NCI-H510A (cell line): ENCODE measurements at places on chromosomes 1 and 21.
A peak's percentile ranks its signal among the peaks of the same experiment; 100 is the strongest.

DNA sequence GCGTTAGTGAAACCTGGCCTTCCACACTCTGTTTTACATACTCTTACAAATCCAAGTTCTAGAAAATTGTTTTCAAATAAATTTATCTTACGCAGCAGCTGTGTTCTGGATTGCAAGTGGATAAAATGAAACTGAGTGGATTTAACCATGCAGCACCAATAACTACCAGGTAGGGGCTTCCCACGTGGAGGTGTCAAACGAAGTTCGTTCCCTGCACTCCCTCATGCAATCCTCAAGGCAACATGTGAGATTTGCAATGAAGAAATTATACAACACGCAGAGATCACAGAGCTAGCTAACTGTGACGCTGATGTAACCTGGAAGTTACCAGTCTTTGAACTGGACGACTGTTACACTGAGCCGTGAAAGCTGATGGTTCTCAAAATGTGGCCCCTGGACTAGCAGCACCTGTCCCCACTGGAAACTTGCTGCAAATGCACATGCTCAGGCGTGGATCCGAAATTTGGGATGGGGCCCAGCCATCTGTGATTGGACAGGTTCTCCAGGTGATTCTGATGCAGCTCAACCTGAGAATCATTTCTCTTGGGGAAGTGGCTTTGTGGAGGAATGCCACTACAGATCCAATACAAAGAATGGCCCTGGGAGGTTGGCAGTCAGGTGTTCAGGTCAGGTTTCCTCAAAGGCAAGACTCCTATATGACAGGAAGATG, 36.3 kb downstream of the RSPH1 start:
- no peak for DNase-seq

DNA sequence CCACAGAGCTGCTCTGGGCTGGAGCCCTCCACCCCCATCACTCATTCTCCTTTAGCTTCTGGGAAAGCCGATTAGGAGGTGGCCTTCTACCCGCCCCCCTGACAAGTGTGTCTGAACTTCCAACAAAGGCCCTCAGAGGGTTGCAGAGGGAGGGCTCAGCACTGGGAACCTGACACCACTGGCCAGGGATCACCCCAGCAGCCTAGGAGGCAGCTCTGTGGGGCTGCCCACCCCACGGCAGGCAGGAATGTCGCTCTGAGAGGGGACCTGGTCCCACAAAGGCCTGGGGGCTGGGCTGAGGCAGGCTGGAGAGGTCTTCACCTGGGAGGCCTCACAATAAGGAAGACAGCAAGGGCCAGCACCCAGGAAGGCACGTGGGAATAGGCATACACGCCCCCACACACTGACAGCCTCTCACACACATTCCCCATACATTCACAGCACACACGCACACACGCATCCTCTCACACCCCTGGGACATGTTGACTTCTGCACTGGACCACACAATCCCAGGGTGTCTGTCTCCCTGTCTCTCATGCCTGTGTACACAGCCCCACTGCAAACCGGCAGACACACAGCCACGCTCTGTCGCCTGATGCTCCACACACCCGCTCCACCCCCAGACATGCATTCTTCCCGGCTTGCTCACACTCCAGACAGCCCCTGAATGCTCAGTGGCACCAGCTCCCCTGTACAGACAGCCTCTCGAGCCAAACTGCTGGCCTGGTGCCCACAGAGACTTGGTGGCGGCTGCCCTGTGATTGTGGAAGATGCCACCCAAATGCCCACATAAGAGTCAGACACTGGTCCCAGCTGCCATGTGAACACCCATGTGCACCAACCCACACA, 30.7 kb downstream of the DMBX1 start:
- no peak for DNase-seq

DNA sequence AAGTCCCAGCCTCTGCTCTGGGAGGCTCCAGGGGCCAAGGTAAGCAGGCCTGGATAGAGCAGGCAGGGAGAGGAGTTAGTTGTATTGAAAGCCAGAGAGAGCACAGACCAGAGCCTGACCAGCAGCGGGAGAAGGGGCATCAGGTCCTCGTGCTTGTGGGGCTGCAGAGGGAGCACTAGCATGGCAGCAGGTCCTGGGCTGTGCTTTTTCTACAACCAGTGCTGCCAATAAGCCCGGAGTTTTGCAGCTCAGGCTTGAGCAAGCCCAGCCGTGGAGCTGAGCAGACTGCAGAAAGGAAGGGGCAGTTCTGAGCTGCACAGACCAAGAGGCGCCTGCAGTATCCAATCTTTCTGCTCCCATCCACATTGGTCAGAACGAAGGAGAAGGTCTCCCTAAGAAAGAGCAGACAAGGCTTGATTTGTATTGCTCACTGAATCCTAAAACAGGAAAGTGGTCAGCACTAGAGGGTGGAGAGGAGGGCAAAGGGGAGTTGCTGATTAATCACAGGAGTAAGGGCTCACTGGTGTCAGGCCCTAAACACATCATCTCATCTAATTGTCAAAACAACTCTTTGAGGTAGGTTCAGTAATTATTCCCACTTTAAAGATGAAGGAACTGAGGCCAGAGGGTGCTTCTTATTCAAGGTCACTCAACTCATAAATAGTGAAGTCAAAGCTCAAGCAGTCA, 2.7 kb downstream of the DENND2D start:
- no peak for DNase-seq

- DNase-seq: no peak
Measured at GRCh38 chr1:10916991-10917390, 95.5 kb upstream of the TARDBP start.

GRCh38 chr21:33680870-33681269, 38.6 kb downstream of the ITSN1 start:
- DNase-seq: no peak

GRCh38 chr1:212077028-212077427, 41.5 kb downstream of the DTL start:
- no peak for DNase-seq

- no peak for DNase-seq
Measured at GRCh38 chr1:199522936-199523335, 504.6 kb upstream of the NR5A2 start.

- DNase-seq: no peak
Measured at GRCh38 chr21:31931644-31932469, 59.0 kb downstream of the HUNK start.

GRCh38 chr1:152107984-152108881, 7.0 kb downstream of the TCHH start:
- no peak for DNase-seq

DNA sequence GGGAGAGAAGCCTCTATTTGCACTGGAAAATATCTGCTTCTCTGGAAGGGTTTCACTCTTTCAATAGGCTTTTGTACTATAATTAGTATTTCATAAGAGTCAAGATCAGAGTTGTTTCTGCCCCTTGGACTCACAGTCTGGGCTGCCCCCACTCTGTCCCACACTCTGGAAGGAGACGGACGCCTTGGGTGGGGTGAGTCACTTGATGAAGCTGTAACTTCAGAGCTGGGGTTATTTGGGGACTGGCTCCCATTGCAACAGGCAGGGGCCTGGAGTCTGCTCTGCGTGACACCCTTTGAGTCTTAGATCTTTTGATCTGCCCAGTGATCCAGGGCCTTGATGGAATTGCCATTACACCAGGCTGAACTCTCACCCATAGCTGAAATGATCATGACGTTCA, 4.0 kb upstream of the KCNA10 start:
- DNase-seq: no peak

DNA sequence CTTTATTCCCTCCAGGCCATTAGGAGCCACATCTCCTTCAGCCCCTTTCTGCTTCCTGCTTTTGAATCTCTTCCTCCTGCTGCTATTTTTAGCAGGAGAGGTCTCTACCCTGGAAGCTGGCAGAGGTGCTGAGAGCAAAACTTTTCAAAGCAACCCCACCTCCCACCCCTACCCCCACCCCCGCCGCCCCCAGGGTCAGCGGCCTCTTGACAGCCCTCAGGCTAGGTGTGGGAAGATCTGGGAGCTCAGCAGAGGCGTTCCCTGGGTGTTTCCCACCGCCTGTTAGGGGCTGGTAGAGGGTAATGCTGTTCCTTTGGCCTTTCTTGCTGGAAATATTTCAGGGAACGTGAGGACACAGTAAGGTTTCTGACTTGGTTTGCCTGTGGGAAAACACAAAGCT, 112.5 kb upstream of the CACHD1 start:
- DNase-seq: no peak

GRCh38 chr1:103942029-103942428, 192.3 kb downstream of the AMY1C start:
- no peak for DNase-seq

DNA sequence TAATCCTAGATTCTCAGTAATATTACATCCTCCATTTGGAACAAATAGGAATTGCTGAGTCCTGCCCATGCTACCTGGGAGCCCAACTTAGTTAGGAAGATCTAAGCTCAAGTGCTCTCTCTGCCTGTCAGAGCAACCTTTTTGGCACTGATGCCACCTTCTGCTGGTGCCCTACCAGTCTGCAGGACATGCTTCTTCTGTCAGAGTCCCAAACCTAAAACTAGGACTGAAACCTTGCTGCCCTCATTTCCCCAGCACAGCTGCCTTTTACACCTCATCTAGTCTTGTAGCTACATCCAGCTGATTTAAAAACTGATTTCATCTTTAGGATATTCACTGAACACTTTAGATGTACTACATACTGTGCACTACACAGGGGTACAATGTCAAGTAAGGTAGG, 118.7 kb downstream of the LYPLAL1 start:
- no peak for DNase-seq

GRCh38 chr21:44990921-44991320, 51.1 kb downstream of the SLX9 start:
- no peak for DNase-seq

DNA sequence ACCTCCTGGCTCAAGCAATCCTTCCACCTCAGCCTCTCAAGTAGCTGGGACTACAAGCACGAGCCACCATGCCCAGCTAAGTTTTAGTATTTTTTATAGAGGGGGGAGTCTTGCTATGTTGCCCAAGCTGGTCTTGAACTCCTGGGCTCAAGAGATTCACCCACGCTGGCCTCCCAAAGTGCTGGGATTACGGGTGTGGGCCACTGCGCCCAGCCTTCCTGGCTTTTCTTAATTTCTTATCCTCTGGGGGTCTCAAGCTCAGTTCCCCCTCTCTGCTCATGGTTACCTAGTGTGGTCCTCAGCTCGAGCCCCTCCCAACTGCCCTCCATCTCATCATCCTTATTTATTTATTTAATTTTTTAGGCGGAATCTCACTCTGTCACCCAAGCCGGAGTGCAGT, 2.9 kb upstream of the RPL22 start:
- no peak for DNase-seq

DNA sequence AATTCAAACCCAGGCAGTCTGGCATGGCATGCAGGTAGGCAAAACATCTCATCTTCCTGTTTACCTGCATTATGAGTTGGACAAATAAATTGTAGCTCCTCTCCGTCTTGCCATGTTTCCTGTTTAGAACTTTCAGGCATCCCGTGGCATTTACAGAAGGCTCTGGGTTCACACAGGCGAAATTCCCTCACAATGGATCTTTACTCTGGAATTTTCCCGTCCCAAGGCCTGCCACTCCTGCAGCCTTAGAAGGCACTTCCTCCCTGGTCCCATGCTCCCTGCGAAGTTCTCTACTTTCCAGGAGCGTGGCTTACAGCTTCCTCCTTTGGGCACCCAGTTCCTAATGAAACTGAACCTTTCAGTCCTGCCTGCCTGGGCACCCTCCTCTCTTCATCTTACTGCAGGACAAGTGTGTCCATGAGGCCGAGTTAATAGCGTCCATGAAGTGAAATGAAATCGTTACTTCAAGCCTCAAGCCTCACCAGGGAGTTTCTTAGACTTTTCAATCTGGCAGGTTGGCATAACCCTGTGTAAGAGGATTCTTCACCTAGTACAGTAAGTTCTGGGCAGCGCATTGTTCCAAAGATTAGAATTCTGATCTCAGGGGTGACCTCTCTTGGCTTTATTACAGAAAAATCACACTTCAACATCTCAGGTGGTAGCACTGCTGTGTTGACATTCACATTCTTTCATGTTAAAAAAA, 36.8 kb upstream of the AHCYL1 start:
- no peak for DNase-seq

DNA sequence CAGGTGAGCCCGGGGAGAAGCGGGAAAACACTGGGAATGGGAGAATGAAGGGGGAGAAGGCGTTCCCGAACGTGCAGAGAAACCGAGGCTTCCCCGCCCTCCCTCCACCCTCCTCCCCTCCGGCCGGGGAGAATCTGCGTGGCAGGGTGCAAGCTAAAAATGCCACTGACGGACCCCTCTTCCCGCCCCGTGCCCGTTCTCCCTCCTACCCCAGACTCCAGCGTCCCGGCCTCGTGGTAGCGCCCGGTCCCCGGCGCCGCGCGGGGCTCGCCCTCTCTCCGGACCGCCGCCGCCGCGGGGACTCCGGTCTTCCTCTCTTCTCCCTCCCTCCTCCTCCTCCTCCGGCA, 81.6 kb upstream of the AK4 start:
- no peak for DNase-seq

- no peak for DNase-seq
Measured at GRCh38 chr1:24896596-24897262, 33.3 kb downstream of the RUNX3 start.

GRCh38 chr1:202107321-202107761, 15.4 kb upstream of the GPR37L1 start:
- peak; percentile 75 for DNase-seq

GRCh38 chr1:207070811-207071210, 17.7 kb downstream of the PFKFB2 start:
- DNase-seq: no peak

DNA sequence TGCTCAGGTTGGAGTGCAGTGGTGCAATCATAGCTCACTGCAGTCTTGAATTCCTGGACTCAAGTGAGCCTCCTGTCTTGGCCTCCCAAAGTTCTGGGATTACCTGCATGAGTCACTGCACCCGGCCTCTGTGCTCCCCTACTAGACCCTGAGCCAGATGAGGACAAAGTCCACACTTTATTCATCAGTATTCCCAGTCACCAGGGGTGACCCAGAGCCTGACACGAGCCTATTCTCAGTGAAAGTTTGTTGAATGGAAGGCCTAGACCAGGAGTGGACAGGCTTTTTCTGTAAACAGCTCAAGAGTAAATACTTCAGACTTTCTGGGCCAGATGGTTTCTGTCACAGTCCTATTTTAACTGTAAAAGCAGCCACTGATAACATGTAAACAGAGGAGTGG, 68.2 kb downstream of the MAB21L3 start:
- DNase-seq: no peak

GRCh38 chr1:17404034-17404684, 32.2 kb downstream of the PADI6 start:
- DNase-seq: no peak

GRCh38 chr1:182235952-182236650, 155.5 kb downstream of the GLUL start:
- peak; percentile 60 for DNase-seq

- no peak for DNase-seq
Measured at GRCh38 chr1:226686440-226687425, 52.3 kb downstream of the ITPKB start.

DNA sequence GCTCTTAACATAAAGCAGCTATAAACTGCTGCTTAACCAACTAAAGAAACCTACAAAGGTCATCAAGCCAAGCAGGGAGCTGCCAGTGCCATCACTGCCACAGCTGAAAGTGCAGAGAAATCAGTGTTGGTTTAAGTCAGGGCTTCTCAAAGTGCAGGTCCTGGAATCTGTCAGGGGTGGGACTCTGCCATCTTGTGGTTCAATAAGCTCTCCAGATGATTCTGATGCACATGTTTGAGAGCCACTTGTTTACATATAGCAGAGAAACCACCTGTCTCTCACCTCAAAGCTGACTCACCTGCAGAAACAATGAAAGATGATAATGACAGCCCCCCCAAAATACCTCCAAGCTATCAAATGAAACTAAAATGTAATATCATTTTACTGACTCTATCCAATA, 49.3 kb downstream of the SH3GLB1 start:
- DNase-seq: peak; percentile 84
